H1 (cell line): ENCODE measurements at places on chromosomes 4 and X. TPM values are rescaled to one million over a fixed set of nuclear protein-coding genes. Genes with fewer than 3 reads are reported as not detected.

DNA sequence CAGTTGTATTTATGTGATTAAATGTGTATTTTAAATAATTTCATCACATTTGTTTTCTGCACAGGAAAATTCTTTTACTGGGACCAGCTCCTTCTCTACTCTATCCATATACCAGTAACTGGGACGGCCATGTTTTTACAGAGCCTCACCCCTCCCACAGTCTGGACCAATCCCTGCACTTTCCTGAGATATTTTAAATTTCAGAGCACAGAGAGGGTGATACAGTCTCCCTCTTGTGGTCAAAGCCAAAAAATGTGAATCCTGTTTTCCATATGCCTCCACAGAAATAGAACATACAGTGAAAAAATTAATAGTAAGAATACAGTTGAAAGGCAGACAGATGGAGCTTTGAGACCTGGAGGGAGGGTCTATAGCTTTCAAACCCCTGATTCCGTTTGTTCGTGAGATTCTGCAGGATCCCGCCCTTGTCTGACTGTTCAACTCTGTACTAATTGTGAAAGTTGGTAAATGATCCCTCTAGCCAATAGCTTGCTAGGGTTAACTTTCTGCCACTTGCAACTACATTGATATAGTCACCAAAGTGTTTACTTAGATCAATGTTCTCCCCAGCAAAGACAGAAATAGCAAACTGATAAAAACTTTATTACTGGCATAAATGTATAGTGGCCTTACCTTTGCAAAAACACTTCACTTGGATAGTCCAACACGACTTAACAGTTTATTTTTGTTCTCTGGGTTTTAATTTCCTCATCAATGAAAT, 172.2 kb downstream of the PPARGC1A start:
- DNase-seq: no peak
- no peak overlapping the region for H3K4me3 ChIP-seq
- no peaks in the 10 kb centered on the region for H3K36me3 ChIP-seq
- no peaks in the 10 kb centered on the region for H3K4me1 ChIP-seq
- H3K27ac ChIP-seq: no peak overlapping the region

DNA sequence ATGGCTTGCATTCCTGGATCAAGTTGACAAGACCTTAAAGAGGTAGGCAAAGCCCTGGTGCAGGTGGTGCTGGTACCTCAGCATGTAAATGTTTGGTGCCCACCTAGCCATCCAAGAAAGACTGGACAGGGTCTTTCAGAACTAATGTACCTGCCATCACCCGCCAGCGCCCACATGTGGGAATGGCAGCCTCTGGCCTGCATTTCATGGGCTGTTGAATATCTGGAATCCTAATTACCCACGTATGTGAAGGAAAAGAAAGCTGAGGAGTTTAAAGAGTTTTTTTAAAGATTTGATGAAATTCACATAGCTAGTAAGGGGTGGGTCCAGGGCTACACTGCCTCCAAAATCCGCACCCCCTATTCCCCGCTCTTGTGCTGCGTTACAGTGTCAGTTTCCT, 8.6 kb upstream of the CCDC149 start:
- H3K4me1 ChIP-seq: peaks cover 10% of the 10 kb centered on the region
- H3K27me3 ChIP-seq: no peaks in the 10 kb centered on the region
- H3K4me3 ChIP-seq: no peak overlapping the region
- no peaks in the 10 kb centered on the region for H3K36me3 ChIP-seq
- no peak overlapping the region for H3K27ac ChIP-seq
- no peak for DNase-seq

GRCh38 chr4:165403637-165404036, 24.8 kb downstream of the CPE start:
- H3K27me3 ChIP-seq: no peaks in the 10 kb centered on the region
- DNase-seq: no peak
- H3K4me3 ChIP-seq: no peak overlapping the region
- no peaks in the 10 kb centered on the region for H3K36me3 ChIP-seq
- no peaks in the 10 kb centered on the region for H3K4me1 ChIP-seq

GRCh38 chr4:156970501-156971164, 966 bp downstream of the PDGFC start:
- H3K4me3 ChIP-seq: peak overlapping the region; percentile 53
- H3K27ac ChIP-seq: no peak overlapping the region
- peak; percentile 63 for DNase-seq
- H3K36me3 ChIP-seq: no peaks in the 10 kb centered on the region

DNA sequence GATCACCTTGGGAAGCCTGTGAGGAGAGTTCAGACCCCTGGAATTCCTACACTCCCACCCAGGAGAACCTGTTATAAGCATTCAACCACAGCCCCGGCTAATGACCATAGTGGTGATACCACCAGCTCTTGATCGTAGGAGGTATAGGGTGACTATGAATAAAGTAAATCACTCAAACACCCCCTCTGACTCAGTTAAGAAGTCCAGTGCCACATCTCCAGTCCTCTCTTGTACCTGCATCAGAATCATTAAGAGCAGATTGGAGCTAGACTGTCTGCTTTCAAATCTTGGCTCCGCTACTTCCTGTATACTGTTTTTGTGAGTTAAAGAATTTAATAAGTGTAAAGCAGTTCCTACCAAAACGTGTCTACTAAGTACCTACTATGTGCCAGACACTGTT, 565.1 kb upstream of the DIPK2B start:
- H3K36me3 ChIP-seq: no peaks in the 10 kb centered on the region; the same call in 1 of the 2 replicates
- H3K27me3 ChIP-seq: no peaks in the 10 kb centered on the region
- H3K4me1 ChIP-seq: no peaks in the 10 kb centered on the region; the same call in 1 of the 2 replicates
- no peak overlapping the region for H3K4me3 ChIP-seq
- no peak overlapping the region for H3K27ac ChIP-seq

GRCh38 chr4:76813070-76813469, 84.9 kb downstream of the SOWAHB start:
- H3K4me1 ChIP-seq: no peaks in the 10 kb centered on the region
- H3K4me3 ChIP-seq: no peak overlapping the region
- no peak for DNase-seq
- no peak overlapping the region for H3K27ac ChIP-seq
- H3K36me3 ChIP-seq: no peaks in the 10 kb centered on the region

GRCh38 chr4:132540797-132541196, 608.3 kb upstream of the PCDH10 start:
- no peaks in the 10 kb centered on the region for H3K4me1 ChIP-seq
- H3K27ac ChIP-seq: no peak overlapping the region
- no peaks in the 10 kb centered on the region for H3K27me3 ChIP-seq
- H3K36me3 ChIP-seq: peaks cover 4% of the 10 kb centered on the region; the same call in 1 of the 2 replicates

GRCh38 chr4:112515198-112516065, 548 bp downstream of the NEUROG2 start:
- no peak for DNase-seq
- peaks cover 4% of the 10 kb centered on the region; the same call in 1 of the 2 replicates for H3K36me3 ChIP-seq
- H3K27ac ChIP-seq: no peak overlapping the region
- H3K4me3 ChIP-seq: peak overlapping the region; percentile 34

DNA sequence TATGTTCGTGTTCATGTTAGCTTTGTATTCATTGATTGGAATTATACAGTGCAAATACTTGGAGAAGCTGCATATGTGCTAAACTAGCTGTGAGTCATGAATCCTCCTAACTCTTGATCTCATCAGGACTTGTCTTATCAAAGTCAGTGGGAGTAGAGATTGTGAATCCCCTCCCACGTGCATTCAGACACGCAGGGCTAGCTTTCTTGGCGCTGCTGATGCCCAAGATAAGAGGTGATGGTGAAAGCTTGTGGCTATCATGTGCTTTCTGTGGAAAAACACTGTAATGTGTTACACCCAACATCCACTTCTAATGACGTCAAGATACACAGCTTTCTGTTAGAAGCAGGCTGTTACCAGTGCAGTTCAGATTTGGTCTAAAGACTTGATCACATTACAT, 348.7 kb upstream of the HAND2 start:
- H3K27ac ChIP-seq: no peak overlapping the region
- no peak overlapping the region for H3K4me3 ChIP-seq
- no peaks in the 10 kb centered on the region for H3K36me3 ChIP-seq

GRCh38 chr4:30543057-30543456, 177.1 kb upstream of the PCDH7 start:
- no peaks in the 10 kb centered on the region for H3K4me1 ChIP-seq
- no peaks in the 10 kb centered on the region for H3K36me3 ChIP-seq
- DNase-seq: no peak
- H3K27me3 ChIP-seq: no peaks in the 10 kb centered on the region
- H3K27ac ChIP-seq: no peak overlapping the region

DNA sequence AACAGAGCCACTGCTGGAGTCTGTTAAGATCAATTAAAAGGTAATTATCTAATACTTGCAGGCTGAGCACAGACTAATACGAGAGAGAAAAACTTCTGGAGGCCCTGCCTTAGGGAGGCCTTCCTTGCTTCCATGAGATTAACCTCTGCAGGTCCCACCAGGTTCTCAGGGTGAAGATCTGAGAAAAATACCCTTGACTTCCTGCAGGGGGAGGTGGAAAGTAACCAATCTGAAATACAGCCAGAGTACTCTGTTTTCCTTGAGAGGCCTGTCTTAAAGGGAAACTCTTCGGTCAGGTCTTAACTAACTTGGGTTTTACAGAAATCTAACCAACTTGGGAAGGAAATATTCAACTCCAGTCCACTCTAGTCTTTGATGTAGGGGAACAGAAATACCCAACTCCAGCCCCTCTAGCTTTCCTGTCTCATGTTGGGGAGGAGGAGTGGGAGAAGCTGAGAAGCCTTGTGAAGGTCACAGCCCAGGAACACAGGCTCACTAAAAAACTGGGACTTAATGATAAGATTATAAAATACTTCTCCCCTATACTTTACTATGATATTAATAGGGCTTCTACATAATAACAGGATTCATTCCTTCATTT, 77.1 kb downstream of the TBCK start:
- H3K4me3 ChIP-seq: no peak overlapping the region
- DNase-seq: peak; percentile 7
- H3K27ac ChIP-seq: no peak overlapping the region
- H3K4me1 ChIP-seq: no peaks in the 10 kb centered on the region
- peaks cover 4% of the 10 kb centered on the region; the same call in 1 of the 2 replicates for H3K36me3 ChIP-seq
- H3K27me3 ChIP-seq: no peaks in the 10 kb centered on the region

DNA sequence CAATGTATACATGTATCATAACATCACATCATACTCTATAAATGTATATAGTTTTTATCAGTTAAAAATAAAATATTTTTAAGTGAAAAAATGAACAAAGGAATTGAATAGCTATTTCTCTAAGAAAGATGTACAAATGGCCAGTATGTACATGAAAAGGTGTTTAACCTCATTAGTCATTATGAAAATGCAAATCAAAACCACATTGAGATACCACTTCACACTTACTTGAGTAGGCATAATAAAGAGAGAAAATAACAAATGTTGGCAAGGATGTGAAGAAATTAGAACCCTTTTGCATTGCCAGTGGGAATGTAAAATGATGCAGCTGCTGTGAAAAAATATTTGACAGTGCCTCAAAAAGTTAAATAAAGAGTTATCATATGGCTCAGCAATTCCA, 95.5 kb downstream of the IRS4 start:
- no peak overlapping the region for H3K27ac ChIP-seq
- DNase-seq: no peak
- H3K27me3 ChIP-seq: no peaks in the 10 kb centered on the region
- H3K4me3 ChIP-seq: no peak overlapping the region
- H3K4me1 ChIP-seq: no peaks in the 10 kb centered on the region
- H3K36me3 ChIP-seq: no peaks in the 10 kb centered on the region; the same call in 1 of the 2 replicates

- H3K4me3 ChIP-seq: no peak overlapping the region
- DNase-seq: no peak
- no peaks in the 10 kb centered on the region for H3K4me1 ChIP-seq
- H3K27me3 ChIP-seq: no peaks in the 10 kb centered on the region
- H3K27ac ChIP-seq: no peak overlapping the region
Observed at GRCh38 chr4:184282895-184283654, 65.4 kb upstream of the ENPP6 start.

- DNase-seq: no peak
- H3K27me3 ChIP-seq: no peaks in the 10 kb centered on the region
- peaks cover 4% of the 10 kb centered on the region for H3K4me1 ChIP-seq
- H3K36me3 ChIP-seq: no peaks in the 10 kb centered on the region
- no peak overlapping the region for H3K4me3 ChIP-seq
Observed at GRCh38 chr4:109389369-109390114, 44.1 kb upstream of the SEC24B start.

- DNase-seq: no peak
- H3K4me1 ChIP-seq: no peaks in the 10 kb centered on the region
- H3K4me3 ChIP-seq: no peak overlapping the region
- peaks cover 29% of the 10 kb centered on the region for H3K36me3 ChIP-seq
- no peaks in the 10 kb centered on the region for H3K27me3 ChIP-seq
Observed at GRCh38 chr4:6855692-6856297, 53.8 kb upstream of the TBC1D14 start.

DNA sequence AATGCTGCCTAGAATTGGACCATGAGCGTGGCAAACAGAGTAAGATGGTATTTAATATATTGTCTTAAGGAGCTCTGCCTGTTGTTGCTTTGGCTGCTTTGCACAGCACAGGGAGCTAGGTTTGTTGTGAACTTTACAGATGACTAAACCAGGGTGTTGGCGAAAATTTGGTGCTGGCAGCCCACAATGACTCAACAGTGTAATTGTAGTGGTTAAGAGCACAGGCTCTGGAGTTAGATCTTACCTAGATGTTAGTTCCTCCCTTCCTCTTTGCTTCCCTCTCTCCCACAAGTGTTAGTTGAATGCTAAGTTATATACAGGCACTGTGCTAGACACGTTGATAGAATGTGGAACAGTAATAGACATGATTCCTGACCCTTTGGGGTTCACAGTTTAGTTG, 128.9 kb upstream of the TRPC5 start:
- no peak overlapping the region for H3K4me3 ChIP-seq
- H3K27ac ChIP-seq: no peak overlapping the region
- H3K36me3 ChIP-seq: no peaks in the 10 kb centered on the region
- no peak for DNase-seq

DNA sequence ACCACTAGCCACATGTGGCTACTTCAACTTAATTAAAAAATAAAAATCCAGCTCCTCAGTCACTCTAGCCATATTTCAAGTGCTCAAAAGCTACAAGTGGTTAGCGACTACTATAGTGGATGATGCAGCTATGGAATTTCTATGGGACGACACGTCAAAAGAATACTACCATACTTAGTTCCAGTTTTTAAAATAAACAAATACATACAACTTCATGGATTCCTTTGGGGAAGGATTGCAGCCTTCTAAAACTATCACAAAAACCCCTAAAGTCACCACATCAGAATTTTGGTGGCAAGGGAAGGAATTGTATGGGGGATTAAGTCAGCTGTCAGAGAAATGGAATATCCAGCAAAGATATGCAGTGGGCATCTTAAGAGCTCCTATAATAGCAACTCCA, 6.5 kb downstream of the ZNF280C start:
- no peak overlapping the region for H3K4me3 ChIP-seq
- H3K27me3 ChIP-seq: no peaks in the 10 kb centered on the region
- H3K27ac ChIP-seq: no peak overlapping the region
- H3K36me3 ChIP-seq: peaks cover 9% of the 10 kb centered on the region; the same call in 1 of the 2 replicates
- no peaks in the 10 kb centered on the region for H3K4me1 ChIP-seq

GRCh38 chr4:52560844-52561280, 98.2 kb downstream of the USP46 start:
- H3K4me1 ChIP-seq: no peaks in the 10 kb centered on the region
- H3K27ac ChIP-seq: no peak overlapping the region
- no peak overlapping the region for H3K4me3 ChIP-seq
- DNase-seq: no peak

GRCh38 chrX:69290292-69290691, 125.0 kb upstream of the PJA1 start:
- no peaks in the 10 kb centered on the region for H3K36me3 ChIP-seq
- H3K27ac ChIP-seq: no peak overlapping the region
- peaks cover 9% of the 10 kb centered on the region for H3K4me1 ChIP-seq
- H3K4me3 ChIP-seq: no peak overlapping the region
- DNase-seq: no peak

The GPC4 gene
- total RNA-seq: 225 and 230 TPM in 2 replicates

The POU3F4 gene
- 1.1 and 1.4 TPM in 2 replicates for total RNA-seq

The PRRG3 gene
- total RNA-seq: 5.4 and 8.2 TPM in 2 replicates

The RNF150 gene
- total RNA-seq: 4.8 and 6.3 TPM in 2 replicates

The ATP2B3 gene
- total RNA-seq: 0.15 and 0.19 TPM in 2 replicates

The KIAA1210 gene
- total RNA-seq: not detected in 2 replicates

The FNIP2 gene
- 13.0 and 13.4 TPM in 2 replicates for total RNA-seq
